ENCODE measurements at places on chromosomes 1 and 21.

DNA sequence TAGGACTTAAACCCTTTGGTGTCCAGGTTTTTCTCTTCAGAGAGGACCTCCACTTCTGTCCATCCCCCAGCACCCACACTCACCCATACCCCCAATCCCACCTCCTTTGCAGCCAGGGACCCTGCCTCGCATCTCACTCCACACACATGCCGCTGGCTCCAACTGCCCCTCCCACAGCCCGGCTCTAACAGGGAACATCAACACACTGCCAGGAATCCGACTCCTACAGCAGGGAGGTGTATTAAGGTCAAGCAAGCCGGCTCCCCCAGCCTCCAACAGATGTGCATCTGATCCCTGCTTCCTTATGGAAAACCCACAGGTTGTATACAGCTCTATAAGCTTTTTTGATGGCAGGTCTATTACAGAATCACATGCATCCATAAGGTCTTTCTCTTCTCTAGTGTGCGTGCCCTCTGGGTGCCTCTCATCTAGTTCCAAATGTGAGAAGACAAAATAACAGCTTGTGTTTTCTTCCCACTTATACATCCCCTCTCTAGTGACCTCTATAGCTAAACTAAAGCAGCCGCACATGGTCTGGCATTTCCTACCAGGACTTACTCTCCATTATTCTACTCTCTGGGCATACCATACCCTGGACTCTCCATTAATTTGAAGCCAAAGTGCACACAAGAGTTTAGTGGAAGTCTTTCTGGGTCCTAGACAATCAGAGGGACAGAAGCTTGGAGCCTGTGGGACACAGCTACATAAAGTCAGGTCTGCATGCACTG is 16.3 kb downstream of the PIK3C2B start:
- DNase-seq, result no peak

DNA sequence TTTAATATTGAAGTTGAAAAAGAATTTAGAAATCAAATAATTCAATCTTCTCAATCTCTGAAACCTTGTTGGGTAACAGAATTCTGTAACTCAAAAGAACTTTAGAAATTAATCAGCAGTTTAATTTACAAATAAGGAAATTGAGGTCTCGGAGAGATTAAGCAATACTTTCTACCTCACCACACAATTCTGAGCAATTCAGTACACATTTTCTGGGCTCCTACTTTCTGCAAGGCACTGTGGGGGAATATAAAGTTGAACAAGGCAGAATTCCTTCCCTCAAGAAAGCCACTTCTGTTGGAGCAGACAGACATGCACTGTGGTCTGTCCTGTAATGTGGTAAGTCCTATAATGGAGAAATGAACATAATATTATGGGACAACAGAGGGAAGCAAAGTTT is 47.7 kb downstream of the MEF2D start:
- DNase-seq, result no peak

DNA sequence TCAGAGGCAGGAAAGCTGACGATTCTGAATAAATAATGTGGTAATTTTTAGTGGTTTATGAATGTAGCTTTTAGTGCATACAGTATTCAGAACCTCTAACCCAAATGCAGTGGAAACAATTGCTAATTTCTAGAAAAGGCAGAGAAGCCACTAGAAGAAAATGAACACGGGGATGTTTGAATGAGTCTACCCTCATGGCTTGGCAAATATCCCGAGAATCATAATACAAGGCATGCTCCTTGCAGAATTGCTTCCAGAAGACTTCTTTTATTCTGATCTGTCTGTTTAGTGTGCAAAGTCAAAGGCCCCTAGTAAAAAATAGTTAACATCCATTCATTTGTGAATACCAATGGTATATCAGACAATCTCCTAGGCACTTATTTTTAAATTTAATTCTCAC is 246.8 kb downstream of the LMO4 start:
- DNase-seq, result no peak

DNA sequence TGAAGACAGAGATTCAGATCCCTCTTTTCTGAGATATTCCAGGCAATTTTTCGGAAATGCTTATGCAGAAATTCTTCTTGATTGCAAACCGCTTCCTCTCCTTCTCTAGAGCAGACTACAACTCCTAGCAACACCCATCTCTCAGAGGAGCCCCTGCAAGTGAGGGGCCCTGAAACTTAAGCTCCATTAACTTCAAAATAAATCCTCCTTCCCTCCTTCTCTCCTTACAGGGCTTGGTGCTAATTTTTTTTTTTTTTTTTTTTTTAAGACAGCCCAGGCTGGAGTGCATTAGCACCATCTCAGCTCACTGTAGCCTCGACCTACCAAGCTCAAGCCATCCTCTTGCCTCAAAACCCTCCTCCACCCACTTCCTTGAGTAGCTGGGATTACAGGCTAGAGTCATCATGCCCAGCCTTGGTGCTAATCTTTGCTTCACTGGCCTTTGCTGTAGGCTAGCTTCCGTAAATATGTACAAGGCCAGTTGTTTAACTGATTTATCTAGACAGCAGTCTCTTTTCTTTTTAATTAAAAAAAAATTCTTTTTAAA is 30.2 kb upstream of the SFPQ start:
- DNase-seq, result no peak

DNA sequence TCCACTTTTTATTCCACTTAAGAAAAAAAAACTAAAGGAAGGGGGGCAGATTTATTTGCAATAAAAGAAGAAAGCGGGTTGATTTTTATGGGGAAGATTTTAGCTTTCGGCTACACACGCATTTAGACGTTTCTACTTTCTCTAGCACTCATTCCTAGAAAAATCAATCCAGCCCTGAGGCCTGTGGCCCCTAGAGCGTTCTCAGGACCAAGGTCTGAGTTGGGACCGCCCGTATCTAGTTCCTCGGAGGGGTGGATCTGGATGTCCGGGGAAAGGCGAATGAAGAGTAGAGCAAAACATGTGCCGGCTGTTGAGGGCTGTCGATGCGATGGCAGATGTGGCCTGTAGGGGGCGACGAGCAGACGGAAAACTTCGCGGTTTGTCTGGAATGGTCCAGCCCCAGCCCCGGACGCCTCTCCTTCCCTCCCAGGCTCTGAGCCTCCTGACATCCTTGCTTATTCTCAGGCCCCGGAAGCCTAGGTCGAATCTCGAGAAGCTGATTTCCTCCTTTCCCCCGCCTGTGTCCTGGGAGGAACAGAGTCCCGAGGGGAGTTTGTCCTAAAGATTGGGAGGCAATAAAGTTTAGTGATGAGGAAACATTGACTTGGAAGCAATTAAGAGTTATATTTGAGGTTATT is 5.2 kb downstream of the FOXD3 start:
- peak; percentile 39 for DNase-seq

DNA sequence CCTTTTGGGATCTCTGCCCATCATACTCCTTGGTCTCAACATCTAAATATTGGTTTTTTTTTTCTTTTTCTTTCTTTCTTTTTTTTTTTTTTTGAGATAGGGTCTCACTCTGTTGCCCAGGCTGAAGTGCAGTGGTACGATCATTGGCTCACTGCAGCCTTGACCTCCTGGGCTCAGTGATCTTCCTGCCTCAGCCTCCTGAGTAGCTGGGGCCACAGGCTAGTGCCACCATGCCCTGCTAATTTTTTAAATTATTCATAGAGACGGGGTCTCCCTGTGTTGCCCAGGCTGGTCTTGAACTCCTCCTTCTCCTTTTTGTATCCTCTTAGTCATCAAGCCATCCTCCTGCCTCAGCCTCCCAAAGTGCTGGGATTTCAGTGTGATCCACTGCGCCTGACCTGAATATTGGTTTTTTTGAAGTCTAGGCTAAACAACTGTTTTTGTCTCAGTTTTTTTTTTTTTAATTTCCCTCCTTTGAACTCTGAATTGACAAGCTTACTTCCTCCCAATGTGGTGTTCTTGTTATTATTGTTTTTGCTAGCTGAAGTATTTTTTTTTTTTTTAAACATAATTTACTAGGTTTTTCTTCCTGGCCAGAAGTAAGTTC is 30.9 kb downstream of the MAPKAPK2 start:
- no peak for DNase-seq
